ENCODE measurements at places on chromosomes 13 and 19. TPM values are rescaled to one million over a fixed set of nuclear protein-coding genes. Genes with fewer than 3 reads are reported as not detected.
A peak's percentile ranks its signal among the peaks of the same experiment; 100 is the strongest.

DNA sequence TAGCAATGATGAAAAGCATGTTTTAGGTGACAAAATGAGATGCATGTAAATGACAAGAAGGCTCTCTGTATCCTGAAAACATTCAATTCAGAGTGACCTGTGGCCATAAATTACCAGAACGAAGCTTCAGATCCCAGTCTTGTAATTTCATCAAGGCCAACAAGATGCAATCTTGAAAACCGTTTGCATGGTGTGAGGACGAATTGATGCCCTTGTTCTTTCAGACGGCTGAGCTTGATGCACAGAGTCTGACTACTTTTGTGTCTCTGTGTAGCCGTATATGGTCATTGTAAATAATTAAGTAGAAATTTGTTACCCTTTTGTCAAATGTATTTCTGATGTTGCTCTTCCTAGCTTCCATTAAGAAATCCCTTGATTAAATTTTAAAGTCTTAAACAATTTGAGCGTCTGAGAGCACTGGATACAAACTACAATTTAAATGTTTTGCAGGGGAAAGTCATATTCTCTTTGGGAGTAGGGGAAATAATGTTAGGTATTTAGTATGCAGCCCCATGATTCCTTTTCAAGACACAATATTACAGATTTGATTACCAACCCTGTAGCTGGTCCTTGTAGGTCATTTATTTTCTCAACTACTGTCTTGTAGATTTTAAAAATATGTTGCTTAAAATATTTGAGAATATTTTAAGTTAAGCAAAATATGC lies 125.8 kb upstream of the PCDH9 start:
- no peak for DNase-seq

GRCh38 chr13:98144801-98145350 lies 2.0 kb downstream of the FARP1 start:
- peak; percentile 23 for DNase-seq

GRCh38 chr13:87777387-87777786 lies 106.2 kb downstream of the SLITRK5 start:
- DNase-seq = no peak

- DNase-seq = no peak
These were observed 38.2 kb downstream of the MTMR6 start for GRCh38 chr13:25249001-25249543.

DNA sequence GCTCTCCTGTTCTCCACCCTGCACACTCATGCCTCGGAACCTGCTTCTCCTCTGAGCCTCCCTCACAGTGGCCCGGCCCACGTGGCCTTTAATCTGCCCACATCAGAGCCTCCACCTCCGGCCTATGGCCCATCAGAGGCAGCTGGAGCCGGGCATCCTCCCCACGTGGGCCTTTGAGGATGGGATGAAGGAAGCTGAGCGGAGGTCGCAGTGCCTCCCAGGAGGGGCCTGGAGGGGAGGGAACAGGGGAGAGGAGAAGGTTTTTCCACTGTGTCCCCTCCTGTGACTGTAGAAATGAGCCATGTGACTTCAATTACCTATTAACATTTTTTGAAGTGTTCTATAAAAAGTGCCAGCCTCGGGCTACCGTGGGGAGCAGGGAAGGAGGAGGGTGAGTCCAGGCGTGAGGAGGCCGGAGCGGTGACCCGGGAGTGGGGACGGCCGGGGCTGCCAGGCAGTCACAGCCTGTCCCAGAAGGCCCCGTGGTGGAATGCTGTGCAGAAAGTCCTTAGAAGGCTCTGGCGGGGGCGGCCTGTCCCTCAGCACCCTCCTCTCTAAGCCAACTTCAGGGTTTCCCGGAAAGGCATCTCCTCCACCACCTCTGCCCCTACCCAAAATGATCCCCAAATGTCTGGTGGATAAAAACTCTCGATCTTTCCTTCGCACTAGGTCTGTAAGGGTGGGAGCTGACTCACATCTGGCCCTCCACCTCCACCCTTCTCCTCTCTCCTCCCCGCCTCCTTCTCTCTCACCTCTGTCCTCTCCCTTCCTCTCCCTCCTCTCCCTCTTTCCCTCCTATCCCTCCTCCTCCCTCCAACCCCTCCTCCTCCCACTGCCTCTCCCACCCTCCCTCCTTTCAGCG lies 24.8 kb upstream of the SLC1A5 start:
- DNase-seq = no peak

GRCh38 chr13:28297341-28297740 lies 159.0 kb downstream of the PAN3 start:
- peak; percentile 44 for DNase-seq

GRCh38 chr13:105805892-105806627 lies 729.4 kb downstream of the EFNB2 start:
- DNase-seq = no peak

DNA sequence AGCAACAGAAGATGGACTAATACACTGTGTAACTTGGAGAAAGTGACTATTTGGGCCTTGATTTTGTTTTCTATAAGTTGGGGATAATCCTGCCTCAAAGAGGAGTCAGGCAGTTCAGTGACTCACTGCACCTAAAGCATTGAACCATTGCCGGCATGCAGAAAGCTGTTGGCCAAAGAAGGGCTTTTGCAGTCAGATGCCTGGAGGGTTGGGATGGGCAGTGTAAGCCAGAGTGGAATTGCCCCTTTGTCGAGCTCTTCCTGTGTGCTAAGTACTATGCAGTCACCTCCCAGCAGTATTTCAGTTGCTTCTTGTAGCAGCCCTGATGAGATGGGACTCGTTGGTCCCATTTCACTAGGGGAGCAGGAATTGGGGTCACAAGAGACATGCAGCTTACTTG lies 11.1 kb downstream of the ZNF473 start:
- DNase-seq = no peak

DNA sequence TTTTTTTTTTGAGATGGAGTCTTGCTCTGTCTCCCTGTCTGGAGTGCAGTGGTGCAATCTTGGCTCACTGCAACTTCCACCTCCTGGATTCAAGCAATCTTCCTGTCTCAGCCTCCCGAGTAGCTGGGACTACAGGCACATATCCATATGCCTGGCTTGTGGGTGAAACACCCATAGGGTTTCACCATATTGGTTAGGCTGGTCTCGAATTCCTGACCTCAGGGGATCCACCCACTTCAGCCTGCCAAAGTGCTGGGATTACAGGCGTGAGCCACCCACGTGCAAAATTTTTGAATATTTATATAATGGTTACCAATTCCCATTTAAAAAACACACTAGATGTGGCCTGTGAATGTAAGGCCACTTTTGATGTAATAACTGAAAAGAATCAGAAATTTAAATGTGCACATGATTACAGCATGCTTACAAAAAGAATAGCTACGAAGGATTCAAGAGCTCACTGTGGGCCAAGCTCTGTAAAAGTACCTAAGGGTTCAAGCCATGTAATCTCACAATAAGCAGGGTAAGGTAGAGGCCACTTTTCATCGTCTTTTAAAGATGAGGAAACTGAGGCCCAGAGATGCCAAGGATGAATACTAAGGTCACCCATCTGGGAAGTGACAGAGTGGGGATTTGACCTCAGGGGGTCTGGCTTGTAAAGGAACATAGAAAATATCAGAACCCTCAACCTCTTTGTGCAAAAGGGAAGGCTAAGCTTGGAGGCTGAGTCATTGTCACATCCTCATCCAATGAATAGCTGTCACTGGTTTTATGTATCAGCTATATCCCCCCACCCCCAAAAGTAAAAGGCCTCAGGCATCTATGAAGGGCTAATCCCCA lies 17.8 kb downstream of the TNFSF14 start:
- DNase-seq = no peak

DNA sequence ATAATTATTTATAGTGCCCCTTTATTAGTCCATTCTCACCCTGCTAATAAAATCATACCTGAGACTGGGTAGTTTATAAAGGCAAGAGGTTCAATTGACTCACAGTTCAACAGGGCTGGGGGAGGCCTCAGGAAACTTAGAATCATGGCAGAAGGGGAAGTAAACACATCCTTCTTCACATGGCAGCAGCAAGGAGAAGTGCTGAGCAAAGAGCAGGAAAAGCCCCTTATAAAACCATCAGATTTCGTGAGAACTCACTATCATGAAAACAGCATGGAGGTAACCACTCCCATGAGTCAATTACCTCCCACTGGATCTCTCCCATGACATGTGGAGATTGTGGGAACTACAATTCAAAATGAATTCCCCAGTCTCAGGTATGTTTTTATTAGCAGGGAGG lies 89.9 kb upstream of the STARD13 start:
- no peak for DNase-seq

DNA sequence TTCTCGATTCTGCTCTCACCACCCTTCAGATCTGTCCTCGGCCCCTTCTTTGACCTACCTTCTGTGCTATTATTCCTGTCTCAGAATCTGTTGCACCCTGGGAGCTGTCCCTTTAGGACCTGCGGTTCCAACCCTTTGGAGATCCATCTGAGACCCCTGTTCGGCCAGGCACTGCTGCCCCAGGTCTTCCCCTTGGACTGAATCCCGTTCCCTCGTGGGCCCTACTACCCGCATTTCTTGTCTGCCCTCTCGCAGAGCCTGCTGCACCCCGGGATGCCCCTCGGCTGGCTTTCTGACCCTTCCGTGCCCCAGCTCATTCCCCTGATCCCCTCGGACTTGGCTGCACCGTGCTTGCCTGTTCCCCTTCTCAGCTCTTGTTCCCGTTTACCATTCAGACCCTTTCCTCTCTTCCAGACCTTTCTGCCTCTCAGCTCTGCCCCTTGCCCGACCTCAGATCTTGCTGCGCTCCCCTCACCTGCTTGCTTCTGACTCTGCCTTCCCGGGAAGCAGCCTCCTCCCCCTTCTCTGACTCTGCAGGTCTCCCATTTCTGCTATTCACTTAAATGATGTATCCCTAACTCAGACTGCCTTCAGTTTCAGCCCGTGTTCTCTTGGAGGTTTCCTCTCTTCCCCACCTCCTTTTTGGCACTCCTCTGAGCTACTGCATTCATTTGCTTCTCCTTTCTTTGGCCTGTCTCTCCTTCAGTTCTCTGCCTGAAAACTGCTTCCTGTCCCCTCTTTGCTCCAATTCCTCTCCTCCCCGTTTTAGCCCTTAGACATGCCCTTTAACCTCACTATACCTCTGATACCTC lies 1.1 kb downstream of the ARHGAP35 start:
- no peak for DNase-seq

GRCh38 chr13:108961542-108962125 lies 332.2 kb downstream of the MYO16 start:
- no peak for DNase-seq

- DNase-seq = no peak
These were observed 36.3 kb upstream of the ZNF835 start for GRCh38 chr19:56707821-56708220.

KLK15 gene
- not detected for total RNA-seq

ZNF823 gene
- total RNA-seq = 6.7 TPM

NDFIP2 gene
- total RNA-seq = 30.4 TPM

FPR1 gene
- total RNA-seq = 0.67 TPM

PRR19 gene
- 1.1 TPM for total RNA-seq

KCNC3 gene
- not detected for total RNA-seq

ATP4A gene
- total RNA-seq = not detected

ZNF780B gene
- total RNA-seq = 22.6 TPM

CCDC8 gene
- 13.3 TPM for total RNA-seq

Measured in endothelial cell (in vitro differentiated cells).